ENCODE measurements at places on chromosomes 5 and 9.

GRCh38 chr5:54638106-54638505, 120.5 kb downstream of the SNX18 start:
- no peak for DNase-seq

- no peak for DNase-seq
Measured at GRCh38 chr9:34655394-34655793, 3.4 kb downstream of the IL11RA start.

- DNase-seq = no peak
Measured at GRCh38 chr5:160324886-160325285, 12.5 kb upstream of the CCNJL start.

DNA sequence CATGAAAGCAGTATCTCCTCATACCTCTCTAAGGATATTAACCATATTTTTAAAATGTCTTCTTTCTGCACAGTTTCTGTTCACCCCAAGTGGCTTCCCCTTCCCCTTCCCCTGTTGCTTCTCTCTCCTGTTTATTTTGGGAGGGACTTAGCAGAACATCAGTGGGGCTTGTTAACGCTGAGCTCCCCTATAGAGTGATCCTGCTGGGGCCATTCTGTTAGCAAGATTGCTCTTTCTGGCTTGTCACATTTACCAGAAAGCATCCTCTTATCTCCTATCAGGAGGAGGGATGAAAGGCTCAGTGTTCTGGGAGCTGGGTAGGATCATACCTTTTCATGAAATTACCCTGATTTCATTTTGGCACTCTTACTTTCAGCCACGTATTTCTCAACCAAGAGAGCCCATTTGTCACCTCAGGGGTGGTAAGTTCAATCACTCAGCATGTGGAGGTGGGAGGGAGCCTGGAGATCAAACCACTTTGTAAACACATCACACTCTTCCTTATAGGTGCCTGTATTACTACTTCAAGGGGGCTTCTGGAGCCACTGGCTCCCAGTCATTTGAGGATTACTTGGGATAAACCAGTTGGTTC, 16.7 kb downstream of the NXNL2 start:
- DNase-seq = no peak

GRCh38 chr9:129887334-129888292, 52.4 kb downstream of the USP20 start:
- no peak for DNase-seq

DNA sequence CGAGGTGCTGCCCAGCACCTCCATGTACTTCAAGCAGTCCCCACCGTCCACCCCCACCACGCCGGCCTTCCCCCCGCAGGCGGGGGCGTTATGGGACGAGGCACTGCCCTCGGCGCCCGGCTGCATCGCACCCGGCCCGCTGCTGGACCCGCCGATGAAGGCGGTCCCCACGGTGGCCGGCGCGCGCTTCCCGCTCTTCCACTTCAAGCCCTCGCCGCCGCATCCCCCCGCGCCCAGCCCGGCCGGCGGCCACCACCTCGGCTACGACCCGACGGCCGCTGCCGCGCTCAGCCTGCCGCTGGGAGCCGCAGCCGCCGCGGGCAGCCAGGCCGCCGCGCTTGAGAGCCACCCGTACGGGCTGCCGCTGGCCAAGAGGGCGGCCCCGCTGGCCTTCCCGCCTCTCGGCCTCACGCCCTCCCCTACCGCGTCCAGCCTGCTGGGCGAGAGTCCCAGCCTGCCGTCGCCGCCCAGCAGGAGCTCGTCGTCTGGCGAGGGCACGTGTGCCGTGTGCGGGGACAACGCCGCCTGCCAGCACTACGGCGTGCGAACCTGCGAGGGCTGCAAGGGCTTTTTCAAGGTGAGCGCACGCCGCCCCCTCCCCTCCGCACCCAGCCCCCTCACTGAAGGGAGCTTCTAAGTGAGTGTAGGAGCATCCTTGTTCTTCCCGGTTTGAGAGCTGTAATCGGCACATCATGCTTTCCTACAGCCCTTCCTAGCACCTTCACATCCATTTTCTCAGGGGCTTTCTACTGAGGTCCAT, 6.9 kb downstream of the NR4A3 start:
- no peak for DNase-seq

GRCh38 chr5:131987251-131987650, 24.2 kb downstream of the ACSL6 start:
- DNase-seq = no peak

GRCh38 chr9:94801234-94801633, 74.7 kb downstream of the AOPEP start:
- no peak for DNase-seq

- DNase-seq = no peak
Measured at GRCh38 chr9:127098916-127099553, 23.4 kb downstream of the ANGPTL2 start.

- no peak for DNase-seq
Measured at GRCh38 chr9:93254806-93255493, 71.0 kb downstream of the WNK2 start.

DNA sequence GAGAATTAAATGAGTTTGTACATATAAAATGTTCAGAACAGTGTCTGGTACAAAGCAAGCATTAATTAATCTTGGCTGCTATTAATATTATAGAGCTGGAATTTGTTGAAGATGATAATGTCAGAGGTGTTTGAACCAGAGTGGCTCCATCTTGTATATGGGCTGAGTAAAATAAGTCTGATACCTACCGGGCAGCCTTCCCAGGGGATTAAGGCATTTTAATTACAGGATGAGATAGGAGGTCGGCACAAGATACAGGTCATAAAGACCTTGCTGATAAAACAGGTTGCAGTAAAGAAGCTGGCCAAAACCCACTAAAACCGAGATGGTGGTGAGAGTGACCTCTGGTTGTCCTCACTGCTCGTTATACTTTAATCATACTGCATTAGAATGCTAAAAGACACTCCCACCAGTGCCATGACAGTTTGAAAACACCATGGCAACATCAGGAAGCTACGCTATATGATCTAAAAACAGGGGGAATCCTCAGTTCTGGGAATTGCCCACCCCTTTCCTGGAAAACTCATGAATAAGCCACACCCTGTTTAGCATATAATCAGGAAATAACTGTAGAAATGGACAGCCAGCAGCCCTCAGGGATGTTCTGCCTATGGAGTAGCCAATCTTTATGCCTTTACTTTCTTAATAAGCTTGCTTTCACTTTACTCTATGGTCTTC, 90.2 kb downstream of the PLK2 start:
- no peak for DNase-seq

DNA sequence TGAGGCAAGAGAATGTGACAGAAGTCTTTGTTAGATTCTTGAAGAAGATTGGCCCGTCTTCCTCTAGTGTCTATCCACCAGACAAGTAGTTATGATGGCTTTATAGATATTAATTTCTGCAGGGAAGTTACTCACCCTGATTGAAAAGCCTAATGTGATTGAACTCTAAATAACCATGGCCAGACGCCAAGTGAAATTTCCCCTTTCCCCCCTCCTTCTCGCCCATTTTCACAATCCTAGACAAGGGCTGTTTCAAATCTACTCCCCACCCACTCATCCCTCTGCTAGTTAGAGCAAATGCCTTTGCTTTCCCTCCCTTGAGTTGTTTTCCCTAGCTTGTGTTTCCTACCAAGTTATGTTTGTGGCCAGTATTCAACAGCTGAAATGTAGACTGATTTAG, 182.5 kb downstream of the TMEM167A start:
- no peak for DNase-seq

GRCh38 chr9:124818431-124819281, 34.6 kb upstream of the WDR38 start:
- DNase-seq = no peak

- no peak for DNase-seq
Measured at GRCh38 chr9:130237076-130237475, 28.5 kb upstream of the HMCN2 start.

GRCh38 chr5:176658817-176659511, 11.7 kb downstream of the TSPAN17 start:
- no peak for DNase-seq

DNA sequence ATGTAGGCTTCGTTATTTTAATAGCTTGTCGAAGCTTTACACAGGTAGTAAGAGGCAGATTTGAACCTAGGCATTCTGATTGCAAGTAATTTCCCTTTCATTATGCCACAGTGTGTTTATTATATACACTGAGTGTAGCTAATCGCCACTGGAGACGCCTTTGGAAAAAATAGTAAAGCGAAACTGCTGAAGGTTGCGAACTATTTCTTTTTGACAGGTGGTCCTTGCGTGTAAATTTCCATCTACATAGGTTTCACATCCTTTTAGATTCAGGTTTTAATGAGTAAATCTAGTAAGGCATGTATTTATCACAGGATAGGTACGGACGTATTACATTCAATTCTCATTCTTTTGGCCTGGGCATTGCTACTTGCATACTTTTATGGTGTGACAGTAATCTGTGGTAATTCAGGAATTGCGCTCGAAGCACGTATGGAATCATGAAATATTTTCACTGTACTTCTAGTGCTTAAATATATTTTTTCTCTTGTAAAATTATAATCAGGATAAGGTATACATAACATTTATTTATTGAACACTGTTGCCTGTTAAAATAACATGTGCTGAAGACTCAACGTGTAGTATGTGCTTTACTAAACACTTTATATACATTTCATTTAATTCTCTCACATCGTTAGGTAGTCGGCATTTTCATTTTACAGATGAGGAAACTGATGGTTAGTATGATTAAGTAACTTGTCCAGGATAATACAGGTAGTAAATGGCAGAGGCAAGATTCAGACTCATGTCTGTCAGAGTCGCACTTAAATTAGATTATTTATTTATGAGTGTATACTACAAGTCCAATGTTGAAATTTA, 1.8 kb downstream of the MARCHF6 start:
- no peak for DNase-seq

DNA sequence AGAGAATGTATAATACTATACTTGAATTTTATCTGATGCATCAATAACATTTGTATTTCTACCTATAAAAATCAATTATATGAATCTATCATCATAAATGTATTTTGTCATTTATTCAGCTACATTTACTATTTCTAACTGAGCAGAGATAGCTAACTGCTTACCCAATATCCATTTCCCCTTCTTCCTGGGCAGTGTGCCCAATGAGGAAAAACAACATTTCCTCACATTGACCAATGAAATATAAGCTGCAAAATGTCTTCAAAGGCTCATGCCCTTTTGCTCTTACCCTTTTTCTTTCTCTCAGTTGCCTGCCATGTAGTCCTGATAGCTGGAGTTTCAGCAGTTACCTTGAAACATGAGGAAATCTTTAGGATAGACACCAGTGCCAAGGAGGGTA, 385.8 kb upstream of the PCSK5 start:
- DNase-seq = no peak

DNA sequence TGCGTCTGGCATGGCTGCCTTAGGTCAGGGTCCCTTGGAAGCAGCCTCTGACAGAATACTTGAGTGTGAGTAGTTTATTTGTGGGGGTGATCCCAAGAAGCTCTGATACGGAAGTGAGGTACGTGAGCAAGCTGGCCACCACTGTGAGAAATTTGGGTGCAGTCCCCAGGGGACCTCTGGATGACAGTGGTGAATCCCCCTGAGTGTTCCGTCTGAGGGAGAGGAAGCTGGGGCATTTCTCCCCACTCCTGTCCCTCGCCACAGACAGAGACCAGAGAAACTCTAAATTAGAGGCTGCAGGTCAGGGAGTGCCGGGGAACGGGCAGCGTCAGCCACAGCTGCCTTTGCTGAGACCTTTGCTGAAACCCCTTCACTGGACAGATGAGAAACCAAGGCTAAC, 155.9 kb upstream of the COL5A1 start:
- DNase-seq = no peak

GRCh38 chr5:145345511-145346287, 489.4 kb downstream of the PRELID2 start:
- no peak for DNase-seq

DNA sequence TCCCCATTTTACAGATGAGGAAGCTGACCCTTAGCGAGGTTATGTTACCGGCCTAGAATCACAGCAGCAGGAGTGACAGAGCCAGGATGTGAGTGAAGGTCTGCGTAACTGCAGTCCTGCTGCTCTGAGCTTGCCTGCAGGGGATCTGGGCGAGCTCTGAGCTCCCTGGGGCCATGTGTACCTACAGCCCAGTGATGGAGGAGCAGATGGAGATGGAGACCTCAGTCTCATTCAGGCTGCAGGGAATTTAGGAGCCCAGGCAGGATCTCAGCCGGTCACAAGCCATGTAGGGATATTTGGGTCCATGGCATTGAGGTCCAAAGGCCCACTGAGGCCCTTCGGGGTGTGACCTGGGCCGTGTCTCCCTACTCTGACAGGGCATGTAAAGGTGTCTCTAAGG, 170.6 kb downstream of the CACNA1B start:
- no peak for DNase-seq

GRCh38 chr9:111118256-111118948, 80.1 kb upstream of the LPAR1 start:
- no peak for DNase-seq

GRCh38 chr5:140576776-140577201, 12.2 kb downstream of the SLC35A4 start:
- no peak for DNase-seq

- DNase-seq = no peak
Measured at GRCh38 chr9:27261517-27262211, 35.3 kb downstream of the EQTN start.

DNA sequence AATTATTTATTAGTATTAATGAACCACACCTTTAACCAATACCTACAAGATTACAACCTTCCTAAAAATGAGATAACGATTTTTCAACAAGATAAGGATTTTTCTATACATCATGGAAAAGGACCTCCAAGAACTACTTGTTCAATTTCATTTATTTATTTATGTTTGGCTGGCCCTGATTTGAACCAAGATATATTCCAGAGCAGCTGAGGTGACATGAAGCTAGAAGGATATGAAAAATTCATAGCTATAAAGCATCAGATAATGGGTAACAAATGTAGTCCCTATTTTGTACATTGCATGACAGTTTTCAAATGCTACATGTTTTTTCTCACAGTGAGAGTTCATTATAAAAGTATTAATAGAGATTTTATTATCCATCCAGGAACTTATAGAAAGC, 798.5 kb upstream of the ARRDC3 start:
- no peak for DNase-seq

DNA sequence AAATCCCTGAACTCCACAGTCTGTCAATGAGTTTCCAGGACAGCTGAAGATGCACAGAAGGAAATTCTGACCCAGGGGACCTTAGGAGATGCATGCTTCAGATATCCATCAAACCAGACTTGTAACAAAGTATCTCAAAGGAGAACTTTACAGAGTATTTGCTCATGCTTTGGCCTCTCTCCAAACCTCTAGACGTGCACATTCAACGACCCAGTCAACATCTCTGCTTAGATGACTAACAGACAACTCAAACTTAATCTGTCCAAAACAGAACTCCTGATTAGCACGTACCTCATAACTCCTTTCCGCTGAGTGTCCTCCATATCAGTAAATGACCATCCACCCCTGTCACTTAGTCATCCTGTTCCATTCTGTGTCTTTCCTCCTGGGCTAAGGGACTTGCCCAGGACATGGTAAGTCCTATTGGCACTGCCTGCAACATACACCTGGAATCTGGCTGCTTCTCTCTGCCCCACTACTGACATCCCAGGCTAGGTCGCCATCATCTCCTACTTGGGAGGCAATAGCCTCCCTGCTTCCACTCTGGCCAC, 107.4 kb downstream of the LMNB1 start:
- DNase-seq = no peak

GRCh38 chr5:109669991-109670706, 19.6 kb upstream of the MAN2A1 start:
- peak; percentile 60 for DNase-seq

- DNase-seq = no peak
Measured at GRCh38 chr9:17422994-17423680, 155.7 kb upstream of the SH3GL2 start.

- no peak for DNase-seq
Measured at GRCh38 chr9:79574781-79575180, 3.0 kb downstream of the TLE4 start.

All from NCI-H446 (cell line).